ENCODE measurements at places on chromosomes 3 and 15.

DNA sequence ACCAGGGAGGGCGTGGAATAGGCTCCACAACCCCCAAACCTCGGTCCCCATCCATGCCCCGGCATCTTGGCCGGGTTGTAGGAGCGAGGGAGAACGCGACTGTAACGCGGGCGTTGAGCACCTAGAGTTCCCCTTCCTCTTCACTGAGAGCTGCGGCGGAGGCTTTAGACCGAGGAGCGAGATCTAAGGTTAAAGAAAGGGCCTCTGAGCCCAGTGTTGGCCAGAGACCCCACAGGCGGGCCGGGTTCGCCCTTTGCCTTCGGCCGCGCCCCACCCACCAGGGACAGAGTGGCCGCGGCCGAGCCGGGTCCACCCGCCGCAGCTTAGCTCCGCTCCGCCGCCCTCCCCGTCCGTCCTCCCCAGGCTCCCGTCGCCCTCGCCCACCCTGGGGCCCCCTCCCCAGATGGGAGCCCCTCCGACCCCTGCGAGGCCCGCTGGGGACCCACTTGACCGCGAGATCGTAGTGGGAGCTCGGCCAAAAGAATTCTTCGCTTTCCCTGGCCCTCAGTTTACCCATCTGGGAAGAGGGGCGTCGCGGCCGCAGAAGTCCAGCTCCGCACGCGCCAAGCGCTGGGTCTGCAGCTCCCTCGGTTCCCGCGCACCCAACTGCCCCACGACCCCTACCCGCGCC lies 425 bp downstream of the ANPEP start:
- peak overlapping the region; percentile 51 for H3K4me3 ChIP-seq
- H3K27me3 ChIP-seq = peaks cover 31% of the 10 kb centered on the region
- no peak overlapping the region for H3K27ac ChIP-seq
- no peaks in the 10 kb centered on the region for H3K36me3 ChIP-seq
- H3K4me1 ChIP-seq = peaks cover 9% of the 10 kb centered on the region
- no peak for DNase-seq

- DNase-seq = no peak
- no peaks in the 10 kb centered on the region for H3K4me1 ChIP-seq
- no peak overlapping the region for H3K4me3 ChIP-seq
- no peak overlapping the region for H3K27ac ChIP-seq
Observed at GRCh38 chr15:62593681-62594399, 428.8 kb upstream of the C2CD4B start.

DNA sequence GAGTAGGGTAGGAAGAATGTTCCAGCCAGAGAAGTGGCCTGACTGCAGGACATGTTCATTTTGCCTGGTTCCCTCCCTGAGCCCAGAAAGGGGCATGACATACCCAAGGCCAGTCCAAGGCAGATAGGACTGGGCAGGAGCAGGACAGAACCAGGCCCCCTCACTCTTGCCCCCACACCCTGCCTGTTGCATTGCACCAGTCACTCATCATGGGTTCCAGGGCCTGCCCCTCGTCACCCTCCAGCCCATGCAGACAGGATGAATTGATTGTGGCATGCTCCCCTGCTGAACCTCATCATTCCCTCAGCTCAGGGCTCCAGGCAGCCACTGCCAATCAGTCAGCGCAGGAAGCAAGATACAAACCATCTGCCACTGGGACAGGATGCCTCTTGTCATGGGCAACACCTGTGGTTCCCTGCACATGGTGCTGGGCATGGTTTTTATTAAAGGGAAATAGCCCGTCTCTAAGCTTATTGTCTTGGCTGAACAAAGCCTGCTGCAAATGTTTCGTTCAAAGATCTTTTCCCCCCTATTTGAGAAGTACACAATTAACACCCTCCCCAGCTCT lies 48.9 kb downstream of the RASGRF1 start:
- no peaks in the 10 kb centered on the region for H3K36me3 ChIP-seq
- peaks cover 16% of the 10 kb centered on the region for H3K27me3 ChIP-seq
- DNase-seq = no peak
- H3K4me1 ChIP-seq = no peaks in the 10 kb centered on the region

- no peak overlapping the region for H3K27ac ChIP-seq
- H3K27me3 ChIP-seq = no peaks in the 10 kb centered on the region
- peaks cover 6% of the 10 kb centered on the region for H3K4me1 ChIP-seq
- no peak for DNase-seq
- H3K4me3 ChIP-seq = no peak overlapping the region
- H3K36me3 ChIP-seq = no peaks in the 10 kb centered on the region
Observed at GRCh38 chr3:37217098-37217849, 42.9 kb upstream of the LRRFIP2 start.

- DNase-seq = no peak
- no peak overlapping the region for H3K27ac ChIP-seq
- no peaks in the 10 kb centered on the region for H3K4me1 ChIP-seq
- no peaks in the 10 kb centered on the region for H3K27me3 ChIP-seq
- H3K36me3 ChIP-seq = no peaks in the 10 kb centered on the region
- H3K4me3 ChIP-seq = no peak overlapping the region
Observed at GRCh38 chr15:53009093-53009492, 219.0 kb upstream of the ONECUT1 start.

Data from activated CD4-positive, alpha-beta T cell treated with anti-CD3 and anti-CD28 coated beads, Interleukin-2, amount 10 ng/mL, durations not matched to agents 7 days and 5 days (primary cell).